ENCODE measurements at places on chromosomes 1 and 21.

DNA sequence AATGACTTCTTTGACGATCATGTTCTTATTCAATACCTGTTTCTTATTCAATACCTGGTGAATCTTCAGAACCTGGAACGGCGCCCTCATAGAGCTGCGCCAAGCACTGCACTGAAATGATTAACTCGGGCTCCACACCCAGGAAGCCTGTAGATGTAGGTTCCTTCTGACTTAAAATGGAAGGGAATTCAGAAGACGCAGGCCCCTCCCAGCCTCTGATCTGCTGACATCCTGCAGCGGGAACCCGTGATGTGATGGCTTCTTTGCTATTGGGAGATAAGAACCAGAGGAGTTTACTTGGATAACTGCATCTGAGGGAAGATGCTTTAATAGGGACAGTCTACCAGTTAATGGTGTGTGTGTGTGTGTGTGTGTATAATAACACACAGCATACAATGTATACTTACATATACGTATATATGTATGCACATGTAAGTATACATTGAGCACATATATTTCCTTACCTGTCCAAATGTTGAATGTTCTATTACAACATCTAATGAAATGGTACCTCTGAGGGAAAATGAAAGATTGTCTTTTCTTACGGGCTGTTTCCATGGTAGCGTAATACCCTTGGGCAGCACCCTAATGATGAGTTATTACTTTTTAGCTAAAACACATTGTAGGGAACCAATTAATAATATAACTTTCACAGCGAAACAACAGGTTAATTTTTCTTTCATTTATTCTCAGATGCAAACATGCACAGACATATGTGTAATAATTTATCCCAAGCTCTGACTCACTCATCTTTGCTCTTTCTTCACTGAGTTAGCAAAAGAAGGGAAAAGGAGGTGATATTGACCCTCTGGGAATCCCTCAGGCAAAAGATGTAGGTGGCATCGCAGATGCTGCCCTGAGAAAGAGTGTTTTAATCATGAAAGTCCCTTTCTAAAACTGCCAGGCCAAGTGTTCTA is 379.8 kb downstream of the SIPA1L2 start:
- no peak for DNase-seq

DNA sequence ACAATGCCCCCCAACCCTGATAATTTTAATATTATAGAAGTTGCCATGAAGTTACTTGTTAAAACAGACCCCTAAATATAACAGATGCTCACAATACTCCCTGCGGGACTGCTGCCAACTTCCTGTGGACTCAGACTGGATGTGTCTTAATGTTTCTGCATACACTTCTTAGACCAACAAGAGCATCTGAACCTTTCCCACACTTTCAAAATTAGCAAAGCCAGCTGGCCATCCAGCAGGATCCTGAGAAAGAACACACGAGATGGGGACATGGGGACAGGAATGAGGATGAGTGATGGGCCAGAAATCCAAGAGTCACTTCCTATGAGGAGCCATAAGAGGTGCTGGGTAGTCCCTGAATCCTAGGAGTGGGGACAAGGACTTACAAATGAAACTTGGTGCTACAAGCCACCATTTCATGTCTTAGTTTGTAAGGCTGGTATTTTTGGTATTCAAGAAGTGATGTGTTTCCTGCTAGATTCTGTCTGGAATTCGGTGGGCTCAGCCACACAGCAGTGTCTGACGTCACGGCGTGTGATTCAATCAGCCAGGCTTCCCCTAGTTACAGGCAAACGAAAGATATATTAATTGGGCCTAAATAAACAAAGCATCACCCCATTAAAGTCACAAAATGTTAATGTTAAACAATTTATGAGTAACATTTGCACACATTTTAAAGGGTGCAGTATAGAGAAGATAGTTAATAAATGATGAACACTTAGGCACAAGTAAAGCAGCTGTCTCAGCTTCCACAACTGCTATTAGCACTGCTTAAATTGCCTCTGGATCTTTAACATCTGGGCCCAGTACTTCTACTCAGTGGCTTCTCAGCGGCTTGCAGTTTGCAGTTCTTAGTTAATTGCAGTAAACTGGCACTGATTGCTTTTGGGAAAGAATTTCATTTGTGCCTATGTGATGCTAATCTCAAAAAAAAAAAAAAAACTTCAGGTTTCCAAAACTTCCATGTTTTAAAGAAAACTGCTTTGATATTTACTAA is 41.2 kb upstream of the RGS8 start:
- DNase-seq = no peak

DNA sequence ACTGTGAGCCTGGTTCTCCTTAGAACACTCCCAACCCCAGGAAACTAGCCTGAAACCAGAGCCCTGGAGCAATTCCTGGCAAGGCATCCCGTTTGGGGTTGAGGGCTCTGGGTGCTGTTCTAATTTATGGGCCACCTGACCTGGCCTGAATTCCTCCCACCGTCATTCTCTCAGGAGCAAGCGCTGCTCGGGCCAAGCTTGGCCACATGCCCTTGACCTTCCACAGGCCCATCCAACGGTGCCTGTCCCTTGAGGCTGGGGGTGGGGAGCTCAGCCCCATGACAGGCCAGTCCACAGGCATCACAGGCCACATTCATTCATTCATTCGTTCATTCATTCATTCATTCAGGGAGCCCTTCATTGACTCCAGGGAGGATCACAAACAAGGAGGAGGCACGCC is 5.3 kb downstream of the PADI2 start:
- DNase-seq = no peak

DNA sequence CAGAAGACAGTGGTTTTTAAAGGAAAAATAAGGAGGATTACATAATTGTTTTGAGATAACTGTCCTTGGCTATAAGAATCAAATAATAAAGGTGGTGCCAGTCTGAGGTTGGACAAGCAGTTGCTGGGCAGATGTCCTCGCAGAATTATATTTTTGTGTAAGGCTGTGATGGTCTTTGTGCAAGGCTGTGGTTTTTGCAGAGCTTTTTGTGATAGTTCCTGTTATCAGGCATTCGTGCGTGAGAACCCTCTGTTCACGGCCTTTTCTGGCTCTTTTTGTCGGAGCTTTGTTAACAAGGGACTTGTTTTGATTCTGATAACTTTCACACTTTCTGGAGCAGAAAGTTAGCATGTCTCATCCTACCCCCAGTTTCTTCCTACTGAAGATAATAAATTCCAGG is 33.4 kb downstream of the SH3BP5L start:
- DNase-seq = no peak

DNA sequence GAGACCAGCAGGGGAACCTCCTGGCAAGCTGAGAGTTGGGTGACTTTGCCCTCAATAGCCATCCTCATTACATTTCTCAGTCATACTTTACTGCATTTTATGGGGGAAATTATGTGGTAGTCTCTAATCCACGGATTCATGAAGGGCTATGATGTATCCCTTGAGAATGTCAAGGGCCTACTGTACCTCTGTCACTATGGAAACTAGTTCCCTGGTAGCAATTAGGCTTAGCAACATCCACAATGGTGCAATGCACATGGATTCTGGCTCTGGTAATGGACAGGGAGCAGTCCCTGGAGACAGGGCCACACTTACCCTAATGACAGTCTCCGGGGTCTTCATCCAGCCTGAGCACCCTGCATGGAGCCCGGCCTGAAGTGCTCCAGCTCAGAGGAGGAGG is 26.5 kb downstream of the LRRN2 start:
- DNase-seq = no peak

All from T1000 (cell line).